Thymus (tissue), 14 donors: ENCODE measurements at places on chromosomes 7 and 10. TPM values are rescaled to one million over a fixed set of nuclear protein-coding genes. Genes with fewer than 3 reads are reported as not detected.

OR2A42 gene
- total RNA-seq: not detected

LOXL4 gene
- total RNA-seq: 0.99 TPM

VWA2 gene
- 7.0 TPM for total RNA-seq

PON1 gene
- total RNA-seq: 11.7 TPM

SFMBT2 gene
- 9.7 TPM for total RNA-seq

CUX1 gene
- 35.0 TPM for total RNA-seq

TBRG4 gene
- 57.7 TPM for total RNA-seq

CNPY1 gene
- not detected for total RNA-seq

KIAA1549 gene
- 1.9 TPM for total RNA-seq

GPR85 gene
- total RNA-seq: 0.71 TPM

EBF3 gene
- 1.5 TPM for total RNA-seq

MLXIPL gene
- total RNA-seq: 0.05 TPM

IKZF1 gene
- 124 TPM for total RNA-seq

OR2A12 gene
- not detected for total RNA-seq

- no peak for DNase-seq
Observed at GRCh38 chr7:143002898-143003297, 24.0 kb downstream of the OR9A2 start.

GRCh38 chr10:32103721-32104120, 47.5 kb upstream of the KIF5B start:
- DNase-seq: no peak

DNA sequence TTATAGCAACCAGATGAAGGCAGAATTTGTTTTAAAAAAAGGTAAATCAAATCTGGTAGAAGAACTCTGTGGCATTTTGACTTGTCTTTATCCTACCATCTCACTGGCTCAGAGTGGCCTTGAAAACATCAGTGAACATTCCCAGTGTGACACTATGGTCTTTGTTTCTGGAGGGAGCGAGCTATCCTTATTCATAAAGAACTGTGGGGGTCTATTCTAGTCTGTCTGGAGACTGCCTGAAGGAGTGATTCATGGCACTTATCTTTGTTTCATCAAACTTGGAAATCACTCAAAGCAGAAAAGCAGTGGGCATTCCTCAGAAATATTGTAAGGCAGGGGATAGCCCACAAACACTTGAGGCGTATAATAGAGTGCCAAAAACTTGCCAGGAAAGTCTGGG, 719.1 kb downstream of the PCDH15 start:
- no peak for DNase-seq

GRCh38 chr10:52438119-52438518, 124.0 kb downstream of the DKK1 start:
- DNase-seq: no peak

DNA sequence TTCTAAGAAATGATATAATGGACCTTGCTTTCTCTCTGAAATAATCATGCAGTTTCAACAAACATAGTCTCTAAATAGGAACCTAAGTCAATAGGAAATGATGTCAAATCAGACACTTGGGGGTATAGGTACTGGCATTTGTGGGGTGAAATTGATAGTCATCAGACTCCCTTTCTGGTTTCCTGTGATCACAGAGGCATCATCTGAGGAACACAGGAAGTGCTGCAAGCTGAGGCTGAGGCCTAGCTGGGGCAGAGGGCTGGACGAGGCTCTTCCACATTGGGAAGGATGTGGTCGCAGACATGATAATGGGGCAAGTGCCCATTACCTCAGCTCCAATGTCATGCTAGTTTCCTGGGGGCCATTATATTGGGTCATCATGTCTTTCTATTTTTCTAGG, 33.5 kb upstream of the TARP start:
- no peak for DNase-seq

GRCh38 chr7:135510592-135511183, 786 bp upstream of the CNOT4 start:
- peak; percentile 3 for DNase-seq

DNA sequence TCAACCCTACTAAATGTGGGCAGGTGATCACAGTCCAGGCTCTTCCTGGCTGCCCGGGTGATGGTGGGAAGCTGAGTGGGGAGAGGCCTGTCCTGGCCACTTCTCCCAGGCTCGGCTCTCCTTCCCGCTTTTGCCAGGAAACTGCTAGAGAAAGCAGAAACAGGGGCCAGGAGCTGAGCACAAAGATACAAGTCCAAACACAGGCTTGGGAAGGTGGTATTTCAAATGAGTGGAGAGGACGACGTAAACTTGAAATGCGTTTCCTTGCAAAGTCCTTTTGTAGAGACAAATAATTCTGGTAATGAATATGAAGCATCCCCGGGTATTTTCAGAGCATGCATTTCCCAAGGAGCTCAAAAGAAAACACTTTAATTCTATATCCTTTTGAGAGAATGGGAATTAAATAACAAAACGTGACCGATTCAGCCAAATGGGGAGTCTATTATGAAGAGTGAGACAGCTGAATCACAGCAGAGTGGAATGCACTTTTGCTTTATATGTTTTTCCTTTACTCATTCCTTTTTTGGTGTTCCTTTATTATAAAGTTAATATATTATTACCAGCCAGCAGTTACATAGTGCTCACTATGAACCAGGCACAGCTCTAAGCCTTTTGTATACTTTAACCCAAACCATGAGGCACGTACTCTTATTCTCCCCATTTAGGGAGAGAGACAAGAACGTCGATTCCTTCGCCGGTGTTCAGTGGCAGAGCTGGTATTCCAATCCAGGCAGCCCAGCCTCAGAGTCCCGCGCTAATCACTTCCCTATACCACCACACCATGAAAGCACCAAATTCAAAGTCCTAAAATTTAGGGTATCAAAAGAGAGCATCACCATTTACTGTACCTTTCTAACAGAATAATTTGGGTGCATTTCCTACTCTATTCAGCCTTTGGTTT, 218.2 kb upstream of the KLF14 start:
- DNase-seq: no peak

DNA sequence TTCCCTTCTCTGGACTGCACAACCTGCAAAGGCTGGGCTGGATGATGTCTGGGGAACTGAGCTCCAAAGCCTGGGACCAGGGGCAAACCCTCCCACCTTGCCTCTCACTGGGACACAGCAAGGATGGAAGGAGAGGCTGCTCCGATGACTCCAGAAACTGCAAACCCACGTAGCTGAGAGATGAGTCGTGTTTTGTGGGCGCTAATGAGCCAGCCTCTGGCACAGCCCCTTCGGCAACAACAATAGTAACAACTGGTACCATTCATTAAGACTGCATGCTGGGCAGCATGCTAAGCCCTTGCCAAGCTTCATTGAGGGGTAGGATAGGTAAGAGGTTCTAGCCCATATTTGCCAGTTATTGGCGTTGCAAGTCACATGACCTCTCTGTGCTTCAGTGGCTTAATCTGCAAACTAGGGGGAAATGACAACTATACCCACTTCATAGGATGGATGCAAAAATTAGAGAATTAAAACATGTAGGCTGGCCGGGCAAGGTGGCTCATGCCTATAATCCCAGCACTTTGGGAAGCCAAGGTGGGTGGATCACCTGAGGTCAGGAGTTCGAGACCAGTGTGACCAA, 145.9 kb downstream of the SH3PXD2A start:
- DNase-seq: no peak

DNA sequence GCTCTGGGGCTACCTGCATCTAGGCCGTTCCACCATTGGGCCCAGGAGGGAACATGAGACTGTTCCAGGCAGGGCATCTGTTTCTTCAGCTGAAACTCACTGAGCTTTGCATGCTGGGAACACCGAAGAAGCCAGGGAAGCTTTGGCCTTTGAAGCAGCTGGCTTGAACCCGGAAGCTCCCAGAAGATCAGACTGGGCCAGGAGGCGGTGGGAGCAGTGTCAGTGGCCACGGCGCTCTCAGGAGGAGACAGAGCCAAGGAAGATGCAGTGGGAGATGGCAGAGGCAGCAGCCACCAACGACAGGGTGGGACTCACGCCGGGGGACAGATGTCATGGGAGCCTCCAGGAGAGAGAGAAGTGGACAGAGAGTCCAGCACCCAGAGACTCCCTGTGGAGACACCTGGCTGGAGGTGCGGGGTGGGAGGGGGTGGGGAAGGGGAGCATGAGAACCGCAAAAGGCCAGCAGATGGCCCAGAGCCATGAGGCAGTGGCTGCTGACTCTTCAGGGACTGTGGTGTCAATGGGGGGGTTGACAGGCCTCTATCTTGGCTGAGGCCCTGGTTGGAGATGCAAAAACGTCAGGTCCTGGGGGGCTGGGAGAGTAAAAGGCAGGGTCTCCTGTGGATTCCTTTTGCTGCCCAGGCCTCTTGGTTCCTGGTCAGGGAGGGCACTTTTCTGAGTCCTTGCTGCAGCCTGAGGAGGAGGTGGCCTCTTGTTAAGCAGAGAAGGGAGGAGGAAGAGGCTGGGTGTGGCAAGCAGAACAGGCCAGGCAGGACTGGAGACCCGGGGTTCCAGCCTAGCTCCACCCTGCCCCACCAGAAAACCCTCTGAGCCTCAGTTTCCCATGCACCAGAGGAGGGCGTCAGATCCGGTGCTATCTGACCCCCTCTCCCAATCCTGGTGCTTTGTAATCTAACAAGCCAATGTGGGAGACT, 6.3 kb upstream of the AQP1 start:
- DNase-seq: no peak

DNA sequence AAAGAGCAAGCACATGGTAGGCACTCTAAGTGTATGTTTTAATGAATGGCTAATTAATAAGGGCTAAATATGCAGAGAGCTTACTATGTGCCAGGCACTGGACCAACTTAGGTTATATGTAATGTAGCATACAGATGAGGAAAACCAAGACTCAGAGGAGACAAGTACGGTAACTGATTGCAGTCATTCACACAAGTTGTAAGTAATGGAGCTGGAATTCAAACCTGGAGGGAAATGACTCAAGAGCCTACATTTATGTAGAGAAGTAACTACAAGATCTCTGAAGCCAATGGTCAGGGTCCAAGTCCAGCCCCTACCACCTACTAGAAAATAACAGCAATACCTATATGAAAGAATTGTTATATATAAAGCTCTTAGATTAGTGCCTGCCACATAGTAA, 97.3 kb upstream of the KCNIP2 start:
- DNase-seq: no peak

DNA sequence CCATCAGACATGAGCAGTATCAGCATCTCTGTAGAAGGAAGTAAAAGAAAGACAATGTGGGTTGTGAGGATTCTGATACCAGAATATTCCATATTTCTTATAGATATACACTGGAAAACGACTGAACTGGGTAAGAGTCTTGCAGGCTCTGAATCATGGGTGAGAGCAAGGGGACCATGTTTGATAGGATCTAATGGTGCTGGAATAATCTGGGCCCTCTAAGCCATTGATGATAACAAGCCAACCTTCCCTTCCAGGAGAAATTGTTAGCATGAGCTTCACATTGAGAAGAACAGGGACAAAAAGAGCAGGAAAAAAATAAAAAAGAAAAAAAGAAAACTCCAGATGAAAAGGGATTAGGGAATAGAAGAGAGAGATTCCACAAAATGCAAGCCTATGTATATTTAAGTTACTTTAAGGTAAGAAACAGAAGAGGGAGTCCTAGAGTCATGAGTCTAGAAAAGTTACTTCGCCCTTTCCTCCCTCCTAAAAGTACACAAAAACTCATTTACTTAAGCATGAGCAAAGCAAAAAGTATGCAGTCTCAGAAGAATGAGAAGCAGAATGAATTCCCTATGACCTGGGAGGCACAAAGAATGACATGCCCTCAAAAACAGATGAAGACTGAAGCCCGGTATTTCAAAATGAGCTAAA, 181.9 kb downstream of the TMEM26 start:
- DNase-seq: no peak

- DNase-seq: no peak
Observed at GRCh38 chr10:74179111-74179710, 28.2 kb downstream of the ADK start.

DNA sequence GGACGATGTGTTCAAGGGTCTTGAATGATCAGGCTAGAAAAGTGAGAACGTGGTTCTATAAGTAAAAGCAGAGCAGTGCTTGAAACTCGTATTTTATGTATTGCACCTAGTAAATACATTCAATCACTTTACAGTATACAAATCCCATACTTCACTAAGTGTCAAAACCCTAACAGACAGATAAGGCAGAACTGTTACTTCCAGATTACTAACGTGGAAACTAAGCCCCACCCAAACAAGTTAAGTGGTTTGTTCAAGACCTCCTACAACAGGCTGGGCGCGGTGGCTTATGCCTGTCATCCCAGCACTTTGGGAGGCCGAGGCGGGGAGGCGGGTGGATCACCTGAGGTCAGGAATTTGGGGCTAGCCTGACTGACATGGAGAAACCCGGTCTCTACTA, 9.2 kb upstream of the MYO1G start:
- DNase-seq: no peak

GRCh38 chr7:44629829-44630522, 23.5 kb downstream of the OGDH start:
- no peak for DNase-seq

GRCh38 chr10:20299034-20299736, 483.0 kb downstream of the PLXDC2 start:
- no peak for DNase-seq

GRCh38 chr10:20596911-20597310, 300.2 kb downstream of the NEBL start:
- DNase-seq: no peak

DNA sequence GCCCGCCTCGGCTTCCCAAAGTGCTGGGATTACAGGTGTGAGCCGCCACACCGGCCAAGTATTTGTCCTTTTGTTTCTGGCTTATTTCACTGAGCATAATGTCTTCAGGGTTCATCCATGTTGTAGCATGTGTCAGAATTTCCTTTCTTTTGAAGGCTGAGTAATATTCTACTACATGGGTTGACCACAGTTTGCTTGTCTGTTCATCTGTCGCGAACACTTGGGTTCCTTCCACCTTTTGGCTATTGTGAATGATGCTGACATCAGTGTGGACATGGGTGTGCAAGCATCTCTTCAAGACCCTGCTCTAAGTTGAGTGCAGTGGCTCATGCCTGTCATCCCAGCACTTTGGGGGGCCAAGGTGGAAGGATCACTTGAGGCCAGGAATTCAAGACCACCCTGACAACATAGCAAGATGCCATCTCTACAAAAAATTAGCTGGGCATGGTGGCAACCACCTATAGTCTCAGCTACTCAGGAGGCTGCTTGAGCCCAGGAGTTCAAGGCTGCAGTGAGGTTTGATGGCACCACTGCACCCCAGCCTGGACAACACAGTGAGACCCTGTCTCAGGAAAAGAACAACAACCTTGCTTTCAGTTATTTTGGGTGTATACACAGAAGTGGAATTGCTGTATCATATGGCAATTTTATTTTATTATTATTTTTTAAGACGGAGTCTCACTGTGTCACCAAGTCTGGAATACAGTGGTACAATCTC, 17.0 kb downstream of the CHST12 start:
- DNase-seq: no peak

DNA sequence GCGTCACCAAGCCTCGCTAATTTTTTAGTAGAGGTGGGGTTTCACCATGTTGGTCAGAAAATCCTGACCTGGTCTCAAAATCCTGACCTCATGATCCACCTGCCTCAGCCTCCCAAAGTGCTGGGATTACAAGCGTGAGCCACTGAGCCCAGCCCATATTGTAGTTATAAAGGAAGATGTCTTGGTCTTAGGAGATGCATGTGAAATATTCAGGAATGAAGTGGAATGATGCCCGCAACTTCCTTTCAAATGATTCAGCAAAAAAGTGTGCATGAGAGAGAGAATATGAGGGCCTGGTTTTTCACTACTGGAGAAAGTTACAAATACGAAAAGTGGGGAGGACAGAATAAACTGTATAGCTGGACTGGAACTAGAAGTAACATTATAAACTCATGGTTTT, 15.9 kb downstream of the TMEM209 start:
- no peak for DNase-seq

- peak; percentile 64 for DNase-seq
Observed at GRCh38 chr10:22655312-22655981, 58.9 kb downstream of the PIP4K2A start.

GRCh38 chr10:61793760-61794703, 107.5 kb upstream of the ARID5B start:
- DNase-seq: no peak
